ENCODE measurements at places on chromosomes 6 and 20.

DNA sequence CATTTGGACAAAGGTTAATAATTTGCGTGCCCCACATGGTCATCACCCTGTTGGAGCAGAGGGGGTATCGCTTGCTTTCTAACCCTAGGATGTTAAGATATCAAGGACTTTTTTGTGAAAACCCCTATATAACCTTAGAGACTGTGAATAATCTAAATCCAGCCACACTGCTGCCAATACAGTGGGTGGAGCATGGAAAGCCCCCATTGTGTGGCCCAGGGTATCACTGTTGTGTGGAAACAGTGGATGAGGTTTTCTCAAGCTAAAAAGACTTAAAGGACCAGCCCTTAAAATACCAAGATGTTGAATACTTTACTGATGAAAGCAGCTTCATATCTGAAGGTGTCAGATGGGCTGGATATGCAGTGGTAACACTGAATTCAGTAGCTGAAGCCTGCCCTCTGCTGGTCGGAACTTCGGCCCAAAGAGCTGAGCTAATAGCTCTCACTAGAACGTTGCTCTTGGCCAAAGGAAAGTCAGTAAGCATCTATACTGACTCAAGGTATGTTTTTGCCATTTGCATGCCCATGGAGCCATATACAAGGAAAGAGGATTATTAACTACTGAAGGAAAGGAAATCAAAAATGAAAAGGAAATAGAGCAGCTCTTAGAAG lies 695.2 kb downstream of the PHF3 start:
- no peak for DNase-seq

DNA sequence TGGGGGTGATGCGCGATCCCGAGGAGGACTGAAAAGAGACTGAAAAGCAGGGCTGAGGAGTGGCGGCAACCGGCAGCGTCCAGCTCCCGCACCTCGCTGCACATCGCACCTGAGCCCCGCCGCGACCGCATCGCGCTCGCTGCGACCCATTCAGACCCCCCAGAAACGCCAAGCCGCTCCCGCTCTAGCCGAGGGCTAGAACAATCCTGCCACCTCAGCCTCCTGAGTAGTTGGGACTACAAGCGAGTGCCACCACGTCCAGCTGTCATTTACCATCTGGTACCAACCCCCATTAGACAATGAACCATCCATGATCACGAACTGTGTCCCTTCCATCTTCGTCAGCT lies 33.2 kb downstream of the HLA-A start:
- no peak for DNase-seq

- DNase-seq: no peak
Observed at GRCh38 chr6:161701056-161701455, 427.2 kb upstream of the AGPAT4 start.

- DNase-seq: peak; percentile 86
Observed at GRCh38 chr20:58888521-58889333, 36.2 kb downstream of the GNAS start.

DNA sequence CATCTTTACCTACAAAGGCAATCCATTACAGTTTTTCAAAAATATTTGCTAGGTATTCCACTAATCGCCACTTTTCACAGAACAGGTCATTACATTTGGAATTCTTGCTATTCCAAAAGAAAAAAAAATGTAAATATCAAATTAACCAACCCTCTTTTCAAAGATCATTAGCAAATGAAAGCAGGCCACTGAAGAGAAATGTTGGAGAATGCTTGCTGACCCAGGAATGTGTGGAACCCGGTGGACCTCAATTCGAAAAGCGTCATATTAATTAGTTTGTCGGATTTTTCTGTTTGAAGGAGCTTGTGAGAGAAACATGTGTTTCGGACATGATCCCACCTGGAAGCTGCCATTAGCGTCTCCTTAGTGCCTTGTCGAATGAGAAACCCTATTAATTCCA lies 27.9 kb upstream of the SERPINB9 start:
- DNase-seq: no peak

- DNase-seq: peak; percentile 42
Observed at GRCh38 chr20:38723848-38724625, at the start of gene SLC32A1. Gene SLC32A1, plus strand, starts transcription at chr20:38724486. Its CDS starts 239 bp downstream, at chr20:38724725.

DNA sequence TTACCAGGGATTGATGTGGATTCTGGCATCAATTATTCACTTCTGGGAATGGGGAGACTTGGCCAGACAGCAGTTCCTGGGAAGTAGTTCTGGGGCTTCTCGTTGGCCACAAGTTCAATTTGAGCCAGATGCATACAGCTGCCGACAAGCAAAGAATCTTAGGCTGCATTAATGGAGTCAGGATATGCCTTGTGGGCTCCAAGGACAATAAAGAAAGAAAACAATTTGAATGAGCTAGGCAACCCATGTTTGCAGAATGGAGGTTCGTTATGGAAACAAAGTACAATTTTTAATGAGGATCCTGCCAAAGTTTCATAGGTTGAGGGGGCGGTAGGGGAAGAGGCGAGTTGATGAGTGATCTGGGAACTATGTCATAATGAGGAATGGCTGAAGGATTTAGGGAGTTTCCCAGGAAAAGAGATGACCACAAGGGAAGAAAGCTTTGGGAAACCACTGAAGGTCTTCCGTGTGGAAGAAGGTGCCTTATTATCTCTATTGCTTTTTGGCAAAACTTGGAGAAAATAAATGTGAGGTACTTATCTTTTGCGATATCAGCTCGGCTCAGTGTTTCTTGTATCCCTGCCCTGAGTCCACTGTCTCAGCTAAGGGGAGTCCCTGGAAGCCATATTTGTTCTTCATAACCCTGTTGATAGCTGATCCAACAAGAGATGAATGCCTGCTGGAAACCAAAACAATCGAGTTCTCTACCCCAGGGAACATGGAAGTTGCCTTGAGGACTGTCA lies 181.0 kb upstream of the ZNF217 start:
- DNase-seq: no peak

DNA sequence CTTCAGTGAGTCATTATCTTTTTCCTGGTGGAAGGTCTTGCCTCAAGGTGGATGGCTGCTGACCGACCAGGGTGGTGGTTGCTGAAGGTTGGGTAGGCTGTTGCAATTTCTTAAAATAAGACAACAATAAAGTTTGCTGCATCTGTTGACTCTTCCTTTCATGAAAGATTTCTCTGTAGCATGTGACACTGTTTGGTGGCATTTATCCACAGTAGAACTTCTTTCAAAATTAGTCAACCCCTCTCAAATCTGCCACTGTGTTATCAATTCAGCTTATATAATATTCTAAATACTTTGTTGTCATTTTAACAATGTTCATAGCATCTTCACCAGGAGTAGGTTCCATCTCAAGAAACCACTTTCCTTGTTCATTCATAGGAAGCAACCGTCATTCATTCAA lies 66.8 kb upstream of the ATXN1 start:
- no peak for DNase-seq

- no peak for DNase-seq
Observed at GRCh38 chr20:37179683-37180524, 556 bp upstream of the MROH8 start.

GRCh38 chr6:123329337-123329736 lies 307.4 kb downstream of the TRDN start:
- DNase-seq: no peak

DNA sequence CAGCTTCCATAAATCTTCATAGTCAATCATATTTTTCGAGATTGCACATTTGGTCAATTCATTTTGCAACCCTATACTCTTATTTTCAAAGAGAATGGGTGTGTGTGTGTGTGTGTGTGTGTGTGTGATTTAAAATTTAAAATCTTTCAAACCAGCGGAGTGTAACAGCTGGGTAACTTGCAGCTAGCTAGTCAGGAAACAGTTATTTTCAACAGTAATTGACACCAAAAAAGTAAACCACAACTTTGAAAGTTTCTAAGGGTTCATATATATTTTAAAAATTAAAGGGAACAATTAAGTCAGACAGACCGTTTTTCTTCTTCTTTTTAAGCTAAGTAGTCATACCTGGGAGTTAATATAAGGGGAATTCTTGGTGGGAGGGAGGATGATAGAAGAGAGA lies 57.0 kb downstream of the PRR18 start:
- no peak for DNase-seq

DNA sequence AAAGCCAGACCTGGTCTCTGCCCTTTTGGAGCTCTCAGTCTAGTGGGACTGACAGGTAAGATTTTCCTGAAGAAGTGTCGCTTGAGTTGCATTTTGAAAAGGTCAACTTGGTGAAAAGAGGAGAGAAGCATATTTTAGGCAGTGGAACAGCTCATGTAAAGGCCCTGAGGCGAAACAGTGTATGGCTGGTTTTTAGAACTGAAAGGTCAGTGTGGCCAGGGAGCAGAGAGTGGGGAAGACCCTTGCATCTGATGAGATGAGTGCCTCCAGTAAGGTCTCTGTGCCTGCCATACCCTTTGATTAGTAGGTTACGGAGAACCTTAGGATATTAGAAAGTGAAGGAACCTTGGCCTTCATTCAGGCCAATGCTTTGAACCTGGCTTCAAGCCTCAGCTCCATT lies 55.9 kb upstream of the SAYSD1 start:
- no peak for DNase-seq

- no peak for DNase-seq
Observed at GRCh38 chr6:91442342-91442741, 855.5 kb upstream of the MAP3K7 start.

DNA sequence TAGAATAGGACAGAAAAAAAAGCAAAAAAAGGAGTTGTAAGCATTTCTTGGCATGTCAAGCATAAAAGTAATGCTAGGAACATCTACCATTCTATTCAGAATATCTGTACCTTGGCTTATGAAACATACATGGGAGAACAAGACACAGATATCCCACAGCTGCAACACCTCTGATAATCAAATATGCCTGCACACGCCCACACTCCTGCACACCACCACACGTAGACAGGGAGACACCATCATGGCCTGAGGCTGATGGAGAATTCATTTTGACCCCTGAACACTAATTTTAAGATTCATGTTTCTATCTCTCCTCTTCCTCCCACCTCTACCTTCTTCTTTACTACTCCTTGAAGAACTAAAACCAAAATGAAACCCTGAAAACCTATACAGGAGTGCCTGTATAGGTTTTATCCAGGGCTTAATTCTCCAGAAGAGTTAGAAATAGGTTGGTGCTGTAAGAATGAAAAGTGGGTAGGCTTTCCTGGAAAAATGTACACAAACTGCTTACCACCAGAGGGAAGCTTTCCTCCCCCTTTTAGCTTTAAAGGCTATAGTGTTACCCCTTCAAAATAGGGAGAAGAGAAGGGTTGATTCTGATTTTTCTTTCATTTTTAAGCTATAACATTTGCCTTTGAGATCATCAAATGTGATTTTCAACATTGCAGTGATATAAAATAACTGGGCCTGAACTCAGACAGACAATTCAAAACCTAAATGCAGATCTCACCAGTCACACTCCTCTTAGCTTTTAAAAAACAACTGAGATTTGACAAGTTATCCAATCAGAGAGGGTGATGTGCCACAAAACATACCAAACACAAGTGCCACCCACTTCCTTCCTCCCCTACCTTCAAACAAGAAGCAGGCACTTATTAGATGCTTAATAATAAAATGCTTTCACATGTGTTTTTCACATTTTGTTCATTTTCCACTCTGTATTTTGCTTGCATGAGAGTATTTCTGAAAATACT lies 57.9 kb downstream of the ELOVL5 start:
- no peak for DNase-seq

DNA sequence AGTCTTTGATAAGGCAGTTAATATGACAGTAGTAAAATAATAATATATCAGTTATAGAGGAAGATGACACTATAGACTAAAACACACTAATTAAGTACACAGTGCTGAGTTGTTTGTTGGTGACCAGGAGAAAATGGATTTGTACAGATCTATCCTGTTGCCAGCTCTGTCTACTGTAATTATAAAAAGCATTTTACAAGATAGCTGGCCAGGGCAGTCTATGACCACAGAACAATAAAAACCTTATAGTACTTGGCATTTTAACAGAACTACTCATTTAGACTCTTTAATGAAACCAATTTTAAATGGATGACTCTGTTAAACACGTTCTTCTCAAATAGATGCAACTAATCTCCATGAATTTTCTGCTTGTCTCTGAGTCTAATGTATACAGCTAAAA lies 367.5 kb downstream of the BTBD9 start:
- DNase-seq: no peak

DNA sequence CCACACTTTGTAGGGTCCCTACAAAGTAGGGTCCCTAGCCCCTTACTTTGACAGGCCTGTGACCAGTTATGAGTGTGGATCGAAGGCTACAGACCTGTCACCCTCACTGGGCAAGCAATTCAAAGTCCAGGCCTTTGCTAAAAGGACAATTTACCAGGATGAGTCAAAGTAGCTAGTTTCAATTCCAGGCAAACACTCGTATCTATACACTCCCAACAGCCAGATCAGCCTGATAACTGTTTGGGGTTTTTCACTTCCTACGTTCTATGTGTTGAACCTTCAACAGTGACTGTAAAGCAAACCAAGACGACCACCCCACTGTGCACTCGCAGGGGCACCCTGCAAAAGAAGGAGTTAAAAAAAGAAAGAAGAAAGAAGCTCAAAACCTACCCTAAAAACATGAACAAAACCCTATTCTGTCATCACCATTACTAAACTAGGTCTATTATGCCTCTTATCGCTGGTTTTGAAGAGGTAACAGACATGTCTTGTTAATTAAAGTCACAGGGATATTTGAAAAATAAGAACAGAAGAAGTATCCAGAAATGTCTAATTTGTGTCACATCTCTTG lies 3.2 kb downstream of the GFOD1 start:
- no peak for DNase-seq

- DNase-seq: no peak
Observed at GRCh38 chr6:32972353-32973143, 4.2 kb downstream of the BRD2 start.

- no peak for DNase-seq
Observed at GRCh38 chr20:11296951-11297350, 620.7 kb upstream of the BTBD3 start.

DNA sequence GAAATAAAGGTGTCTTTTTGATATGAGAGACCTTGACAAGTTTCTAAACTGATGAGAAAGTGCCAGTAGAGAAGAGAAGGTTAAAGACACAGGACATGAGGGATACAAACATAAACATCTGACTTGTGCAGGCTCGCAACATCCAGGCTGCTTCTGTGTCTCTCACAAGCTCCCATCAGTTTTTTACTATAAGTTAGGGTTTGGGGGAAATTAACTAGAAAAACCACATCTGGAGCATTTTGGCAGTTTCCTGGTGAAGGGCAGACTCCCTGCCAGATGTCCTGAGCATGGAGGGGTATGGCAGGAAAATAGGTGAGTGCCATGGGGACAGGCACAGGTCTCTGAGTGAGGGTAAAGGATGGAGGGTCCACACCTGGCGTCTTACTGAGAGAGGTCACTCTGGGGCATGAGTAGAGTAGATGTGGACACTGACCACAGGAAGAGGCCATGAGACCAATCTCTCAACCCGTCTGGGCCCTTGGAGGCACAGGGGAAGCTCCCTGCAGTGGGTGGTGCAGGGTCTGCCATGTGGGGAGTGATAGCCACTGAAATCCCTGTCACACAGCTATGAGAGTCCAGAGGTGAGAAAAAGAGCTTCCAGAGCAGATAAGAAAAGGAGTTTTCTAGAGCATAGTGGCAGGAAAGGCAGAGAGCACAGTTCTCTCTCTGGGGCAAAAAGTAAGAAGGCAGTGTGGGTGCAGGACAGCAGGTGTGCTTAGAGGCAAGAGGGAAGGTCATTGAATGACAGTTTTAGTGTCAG lies 193.3 kb upstream of the SYNDIG1 start:
- no peak for DNase-seq

GRCh38 chr6:7912736-7913517 lies 2.3 kb upstream of the TXNDC5 start:
- DNase-seq: no peak

Data from activated T-cell treated with anti-CD3 and anti-CD28 coated beads, Interleukin-2, amount 50 U/mL, for 24 hours (primary cell).